ENCODE measurements at places on chromosomes 12 and 14.

- no peak for DNase-seq
These were observed 281.8 kb upstream of the SOX5 start for GRCh38 chr12:24231298-24231697.

- DNase-seq: no peak
These were observed 165.5 kb upstream of the CCND2 start for GRCh38 chr12:4107911-4108697.

DNA sequence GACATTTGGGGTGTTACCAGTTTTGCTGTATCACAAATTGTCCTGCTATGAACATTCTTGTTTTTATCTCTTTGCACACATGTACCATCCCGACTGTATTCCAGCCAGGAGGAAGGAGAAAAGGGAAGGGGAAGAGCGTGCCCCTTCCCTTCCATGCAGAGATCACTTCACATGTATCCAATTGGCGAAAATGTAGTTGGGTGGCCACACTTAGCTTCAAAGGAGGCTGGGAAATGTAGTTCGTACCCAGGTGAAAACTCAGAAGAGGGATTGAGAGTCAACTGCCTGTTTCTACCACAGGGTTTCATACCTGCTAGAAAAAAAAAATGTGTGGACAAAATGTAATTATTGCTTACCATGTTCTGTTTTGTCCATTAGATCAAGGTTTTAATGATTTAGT, 189.1 kb upstream of the PELI2 start:
- DNase-seq: no peak

- DNase-seq: no peak
These were observed 387 bp upstream of the GSC start for GRCh38 chr14:94770251-94770749.

DNA sequence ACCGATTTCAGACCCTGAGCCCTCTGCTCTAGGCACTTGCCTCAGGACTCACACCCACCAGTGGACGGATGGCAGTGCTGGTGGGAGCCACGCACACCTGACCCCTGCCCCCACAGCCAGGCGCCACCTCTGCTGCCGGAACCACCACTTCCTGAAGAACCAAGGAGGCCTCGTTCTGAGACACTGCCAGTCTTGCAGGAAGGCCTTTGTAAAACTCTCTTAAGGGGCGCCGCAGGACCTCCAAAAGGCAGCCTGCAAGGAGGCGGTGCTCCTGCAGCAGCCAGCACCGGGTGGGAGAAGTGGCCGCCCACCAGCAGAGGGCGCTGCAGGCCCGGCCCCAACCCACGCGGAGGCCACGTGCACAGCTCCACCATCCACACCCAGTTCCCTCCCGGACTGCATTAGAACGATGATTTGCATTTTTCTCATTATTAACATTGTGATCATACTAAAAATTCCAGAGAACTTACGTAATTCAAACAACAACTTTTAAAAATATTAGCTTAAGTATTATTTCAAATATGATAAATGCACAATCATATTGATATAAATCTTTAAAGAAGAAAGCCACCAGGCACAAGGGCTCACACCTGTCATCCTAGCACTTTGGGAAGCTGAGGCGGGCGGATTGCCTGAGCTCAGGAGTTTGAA, 12.8 kb downstream of the STX2 start:
- DNase-seq: peak; percentile 40

Data from SK-N-DZ (cell line).